ENCODE measurements at places on chromosomes 3 and 15.

DNA sequence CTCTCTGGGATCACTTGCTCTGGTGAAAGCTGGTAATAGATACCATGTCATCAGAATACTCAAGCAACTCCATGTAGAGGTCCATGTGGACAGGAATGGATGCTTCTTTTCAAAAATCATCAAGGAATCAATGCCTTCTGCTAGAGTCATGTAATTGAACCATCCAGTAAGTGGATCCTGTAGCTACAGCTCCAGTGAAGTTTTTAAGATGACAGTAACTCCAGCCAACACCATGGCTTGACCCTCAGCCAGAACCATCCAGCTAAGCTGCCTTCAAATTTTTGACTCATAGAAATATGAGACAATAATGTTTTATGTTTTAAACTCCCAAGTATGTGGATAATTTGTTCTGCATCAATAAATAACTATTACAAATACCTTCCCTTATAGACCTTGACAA, 923.7 kb downstream of the EPHA3 start:
- DNase-seq: no peak

GRCh38 chr3:78426454-78426853, 1341.3 kb downstream of the ROBO1 start:
- DNase-seq: no peak

GRCh38 chr15:84934942-84935729, 46.5 kb upstream of the PDE8A start:
- DNase-seq: no peak

GRCh38 chr3:57768595-57768994, 12.5 kb downstream of the SLMAP start:
- DNase-seq: no peak

DNA sequence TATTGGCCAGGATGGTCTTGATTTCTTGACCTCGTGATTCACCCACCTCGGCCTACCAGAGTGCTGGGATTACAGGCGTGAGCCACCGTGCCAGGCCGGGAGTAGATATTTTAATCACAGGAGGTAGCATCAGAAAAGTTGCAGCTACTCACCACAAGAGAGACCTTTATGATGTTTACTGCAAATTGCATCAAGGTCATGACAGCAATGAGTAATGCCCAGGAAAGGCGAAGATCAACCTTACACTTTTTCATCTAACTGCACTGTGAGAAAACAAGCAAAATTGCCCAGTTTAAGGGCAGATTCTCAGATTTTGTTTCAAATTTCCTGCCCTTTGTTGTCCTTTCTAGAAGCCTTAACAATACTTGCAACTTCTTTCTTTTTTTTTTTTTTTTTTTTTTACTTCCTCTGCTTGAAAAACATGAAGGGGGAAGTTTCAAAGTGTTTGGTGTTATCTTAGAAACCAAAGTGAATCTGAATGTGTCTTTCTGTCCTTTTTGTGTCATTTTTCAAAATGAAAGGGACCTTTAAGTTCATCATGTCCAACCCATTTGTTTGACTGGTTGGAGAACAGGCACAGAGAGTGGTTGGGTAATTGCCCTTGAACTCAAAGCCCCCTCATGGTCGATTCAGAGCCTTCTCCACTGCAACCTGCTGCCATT, 25.0 kb downstream of the TGFBR2 start:
- DNase-seq: no peak

Measured in NCI-H2029 treated with DMSO at 0.1 percent for 48 hours (cell line).